ENCODE measurements at places on chromosomes 7 and 10. TPM values are rescaled to one million over a fixed set of nuclear protein-coding genes. Genes with fewer than 3 reads are reported as not detected.
A peak's percentile ranks its signal among the peaks of the same experiment; 100 is the strongest.

DNA sequence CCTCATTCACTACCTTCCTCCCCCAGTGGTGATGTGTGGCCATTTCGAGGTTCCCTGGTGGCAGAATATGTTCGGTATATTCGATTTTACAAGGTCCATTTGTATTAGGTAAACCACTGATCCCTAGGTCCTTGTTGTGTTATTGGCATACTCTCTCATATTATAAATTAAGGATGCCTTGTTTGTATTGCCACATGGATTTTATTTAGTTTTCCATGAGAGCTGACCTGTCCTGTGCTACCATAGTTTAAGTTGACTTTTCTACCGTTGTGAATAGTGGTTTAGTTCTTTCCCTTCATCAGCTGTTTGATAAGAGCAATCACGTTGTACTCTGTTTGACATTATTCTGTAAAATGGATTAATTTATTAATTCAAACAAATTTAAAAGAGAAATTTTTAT lies 29.4 kb downstream of the ZNRF2 start:
- no peak overlapping the region for H3K27ac ChIP-seq
- H3K4me3 ChIP-seq = no peak overlapping the region
- DNase-seq = no peak
- no peaks in the 10 kb centered on the region for H3K27me3 ChIP-seq
- H3K36me3 ChIP-seq = no peaks in the 10 kb centered on the region
- peaks cover 64% of the 10 kb centered on the region for H3K4me1 ChIP-seq

GRCh38 chr7:93407239-93407638 lies 167.3 kb downstream of the CALCR start:
- no peak overlapping the region for H3K4me3 ChIP-seq
- no peak for DNase-seq
- H3K36me3 ChIP-seq = no peaks in the 10 kb centered on the region
- no peaks in the 10 kb centered on the region for H3K4me1 ChIP-seq
- no peak overlapping the region for H3K27ac ChIP-seq
- peaks cover 7% of the 10 kb centered on the region for H3K27me3 ChIP-seq

The CHAT gene
- not detected for total RNA-seq

DNA sequence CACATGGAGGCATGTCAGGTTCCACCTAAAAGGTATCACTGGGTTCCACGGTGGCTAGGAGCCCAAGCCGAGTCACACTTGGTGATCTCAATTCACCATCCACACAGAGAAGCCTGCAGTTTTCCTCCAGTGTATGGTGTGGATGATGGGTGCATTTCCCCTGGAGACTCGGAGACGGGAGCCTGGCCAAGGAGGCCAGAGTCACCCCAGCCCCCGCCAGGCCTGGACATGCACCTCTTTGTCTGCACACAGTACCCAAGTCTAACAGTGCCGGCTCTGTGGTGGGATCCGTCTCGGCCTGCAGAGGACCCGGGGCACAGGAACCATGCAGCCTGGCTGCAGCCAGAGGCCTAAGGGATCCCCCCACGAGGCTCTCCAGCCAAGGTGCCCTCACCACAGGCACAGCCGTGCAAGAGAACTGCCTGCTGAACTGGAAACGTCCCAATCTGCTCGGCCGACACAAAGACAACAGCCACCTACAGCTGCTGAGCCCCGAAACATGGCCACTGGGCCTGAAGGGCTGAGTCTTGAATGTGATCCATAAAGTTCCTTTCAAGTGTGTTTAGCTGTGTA lies 75.2 kb downstream of the DIP2C start:
- H3K27ac ChIP-seq = no peak overlapping the region
- H3K36me3 ChIP-seq = peaks cover 3% of the 10 kb centered on the region
- peaks cover 14% of the 10 kb centered on the region for H3K4me1 ChIP-seq
- no peak for DNase-seq
- H3K27me3 ChIP-seq = peaks cover 5% of the 10 kb centered on the region

DNA sequence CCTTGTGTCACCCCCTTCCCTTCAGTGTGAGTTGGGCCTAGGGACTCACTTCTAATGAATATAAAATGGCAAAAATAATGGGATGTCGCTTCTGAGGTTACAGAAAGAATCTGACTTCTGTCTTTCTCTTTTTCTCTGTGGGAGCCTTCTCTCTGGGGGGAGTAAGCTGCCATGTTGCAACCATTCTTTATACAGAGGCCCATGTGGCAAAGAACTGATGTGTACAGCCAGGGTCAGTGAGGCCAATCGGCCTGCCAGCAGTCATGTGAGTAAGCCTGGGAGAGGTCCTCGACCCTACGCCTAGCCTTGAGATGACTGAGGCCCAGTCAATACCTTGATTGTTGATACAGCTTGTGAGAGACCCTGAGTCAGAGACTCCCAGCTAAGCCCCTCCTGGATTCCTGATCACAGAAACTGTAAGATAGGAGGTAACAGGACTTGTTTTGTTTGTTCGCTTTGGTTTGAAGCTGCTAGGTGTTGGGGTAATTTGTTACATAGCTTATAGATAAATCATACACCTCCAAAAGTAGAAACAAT lies 1.7 kb downstream of the TCAF1 start:
- H3K27me3 ChIP-seq = no peaks in the 10 kb centered on the region
- peak overlapping the region; percentile 88 for H3K4me3 ChIP-seq
- peaks cover 26% of the 10 kb centered on the region for H3K4me1 ChIP-seq
- no peak for DNase-seq
